ENCODE measurements at places on chromosomes 11 and 22.

GRCh38 chr11:19467904-19468303, 227.2 kb upstream of the E2F8 start:
- DNase-seq, result no peak

- DNase-seq, result no peak
Measured at GRCh38 chr11:77155082-77155475, 27.0 kb downstream of the MYO7A start.

DNA sequence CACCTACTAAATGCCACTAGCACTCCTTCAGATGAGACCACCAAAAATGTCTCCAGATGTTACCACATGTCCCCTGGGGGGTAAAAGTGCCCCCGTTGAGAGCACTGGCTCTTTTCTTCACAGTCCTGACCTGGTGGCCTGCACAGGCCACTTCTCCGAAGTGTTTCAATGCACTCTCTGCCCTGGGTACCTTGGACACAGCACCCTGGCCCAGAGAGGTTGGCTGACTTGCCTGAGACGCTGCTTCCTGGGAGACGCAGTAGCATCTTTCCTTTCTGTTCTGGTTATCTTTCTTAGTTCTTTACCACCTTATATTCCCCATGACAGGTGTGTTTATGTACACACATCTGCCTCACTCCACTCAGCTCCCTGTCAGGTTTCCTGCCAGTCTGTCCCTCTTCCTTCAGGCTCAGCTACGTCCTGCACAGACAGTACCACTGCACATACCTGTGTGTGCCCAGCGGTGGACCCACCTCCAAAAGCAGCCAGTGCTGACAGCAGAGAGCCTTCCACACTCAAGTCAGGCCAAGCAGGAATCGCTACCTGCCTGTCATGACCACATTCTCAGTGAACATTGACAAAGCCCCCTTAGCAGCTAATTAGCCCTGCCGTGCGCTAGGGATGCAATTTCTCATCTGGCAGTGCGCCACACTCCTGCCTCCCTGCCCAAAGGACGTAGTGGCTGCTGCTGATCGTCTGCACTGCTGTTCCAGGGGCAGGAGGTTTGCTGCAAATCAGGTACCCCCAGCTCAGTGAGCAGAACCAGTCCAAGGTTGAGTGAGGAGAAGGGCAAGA, 39.0 kb downstream of the FAM83F start:
- no peak for DNase-seq

- DNase-seq, result no peak
Measured at GRCh38 chr11:32420937-32421901, 14.1 kb downstream of the WT1 start.

DNA sequence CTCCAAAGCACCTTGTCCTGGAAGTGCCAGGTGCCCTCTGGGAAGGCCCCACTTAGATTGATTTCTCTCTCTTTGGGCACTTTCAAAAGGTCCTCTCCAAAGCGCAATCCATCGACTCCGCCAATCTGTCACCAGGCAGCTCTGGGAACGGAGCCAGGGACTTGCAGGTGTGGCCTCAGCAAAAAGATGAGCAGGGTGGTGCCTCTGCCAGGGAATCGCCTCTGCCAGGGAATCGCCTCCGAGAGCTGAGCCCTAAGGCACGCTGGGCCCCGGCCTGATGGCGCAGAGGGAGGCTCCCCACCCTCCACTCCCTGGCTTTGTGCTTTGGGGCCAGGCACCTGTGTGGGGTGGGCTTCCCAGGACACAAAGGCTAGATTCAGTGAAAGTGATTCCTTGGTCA, 1391.3 kb downstream of the TBC1D22A start:
- no peak for DNase-seq

DNA sequence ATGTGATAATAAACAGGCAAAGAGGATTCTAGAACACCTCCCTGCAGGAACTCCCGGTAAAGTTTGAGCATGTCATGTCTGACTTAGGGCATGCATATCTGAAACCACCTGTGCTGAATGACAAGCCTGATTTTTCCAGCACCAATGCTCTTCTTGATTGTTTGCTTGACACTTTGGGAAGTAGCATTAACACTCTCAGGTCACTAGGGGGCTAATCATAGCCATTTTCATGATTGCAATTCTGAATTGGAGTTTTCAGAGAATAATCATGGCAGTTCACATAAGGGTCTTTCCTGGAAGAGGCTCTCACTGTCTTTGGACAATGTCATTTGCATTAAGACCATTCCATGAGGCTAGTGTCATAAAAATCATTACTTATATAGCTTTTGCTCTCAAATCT, 234.4 kb upstream of the MTNR1B start:
- DNase-seq, result no peak

All from substantia nigra (tissue), 51 donors.